Activated CD4-positive, alpha-beta memory T cell treated with anti-CD3 and anti-CD28 coated beads for 36 hours (primary cell): ENCODE measurements at places on chromosomes 1 and 21. TPM values are rescaled to one million over a fixed set of nuclear protein-coding genes. Genes with fewer than 3 reads are reported as not detected.
A peak's percentile ranks its signal among the peaks of the same experiment; 100 is the strongest.

GRCh38 chr21:42025376-42026081 lies 15.4 kb upstream of the ZBTB21 start:
- no peak overlapping the region for H3K4me3 ChIP-seq
- H3K27ac ChIP-seq: no peak overlapping the region
- H3K4me1 ChIP-seq: no peaks in the 10 kb centered on the region

DNA sequence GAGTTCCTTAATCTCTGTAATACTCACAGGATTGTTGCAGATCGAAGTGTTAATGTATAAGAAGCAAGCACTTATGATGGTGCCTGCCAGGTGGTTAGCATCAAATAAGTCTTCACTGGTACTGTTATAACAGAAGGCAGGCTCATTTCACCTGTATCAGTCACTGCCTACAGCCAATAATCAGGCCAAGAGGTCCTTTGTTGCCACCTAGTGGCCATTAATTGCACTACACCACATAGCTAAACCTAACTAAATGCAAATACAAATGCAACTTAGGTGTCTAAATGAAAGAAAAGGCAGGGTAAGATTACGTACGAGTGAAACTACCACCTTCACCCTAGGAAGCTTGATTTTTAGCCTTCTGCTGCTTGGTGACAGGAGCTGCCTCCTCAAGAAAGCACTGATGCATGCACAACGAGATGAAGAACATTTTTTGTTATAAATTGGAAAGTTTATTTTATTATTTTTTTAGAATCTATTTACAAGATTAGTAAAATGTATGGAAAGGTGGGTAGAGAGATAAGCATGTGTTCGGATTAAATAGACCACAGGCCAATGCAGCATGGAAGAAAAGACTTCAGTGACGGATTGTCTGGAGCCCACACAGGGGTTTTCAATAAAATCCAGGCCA lies 334.8 kb upstream of the CAMK1G start:
- H3K36me3 ChIP-seq: no peaks in the 10 kb centered on the region
- H3K27me3 ChIP-seq: no peaks in the 10 kb centered on the region
- no peaks in the 10 kb centered on the region for H3K4me1 ChIP-seq
- no peak overlapping the region for H3K4me3 ChIP-seq
- H3K27ac ChIP-seq: no peak overlapping the region
- peak; percentile 46 for DNase-seq

- H3K4me3 ChIP-seq: no peak overlapping the region
- no peaks in the 10 kb centered on the region for H3K27me3 ChIP-seq
- no peak for DNase-seq
- no peak overlapping the region for H3K27ac ChIP-seq
Observed at GRCh38 chr1:51624855-51625254, 8.0 kb downstream of the OSBPL9 start.

GRCh38 chr1:11024154-11024873 lies 11.9 kb downstream of the TARDBP start:
- H3K4me3 ChIP-seq: no peak overlapping the region
- H3K27ac ChIP-seq: peak overlapping the region; percentile 67
- peaks cover 43% of the 10 kb centered on the region for H3K36me3 ChIP-seq
- H3K4me1 ChIP-seq: peaks cover 16% of the 10 kb centered on the region

RCC1 gene
- 86.1 TPM for total RNA-seq

DNA sequence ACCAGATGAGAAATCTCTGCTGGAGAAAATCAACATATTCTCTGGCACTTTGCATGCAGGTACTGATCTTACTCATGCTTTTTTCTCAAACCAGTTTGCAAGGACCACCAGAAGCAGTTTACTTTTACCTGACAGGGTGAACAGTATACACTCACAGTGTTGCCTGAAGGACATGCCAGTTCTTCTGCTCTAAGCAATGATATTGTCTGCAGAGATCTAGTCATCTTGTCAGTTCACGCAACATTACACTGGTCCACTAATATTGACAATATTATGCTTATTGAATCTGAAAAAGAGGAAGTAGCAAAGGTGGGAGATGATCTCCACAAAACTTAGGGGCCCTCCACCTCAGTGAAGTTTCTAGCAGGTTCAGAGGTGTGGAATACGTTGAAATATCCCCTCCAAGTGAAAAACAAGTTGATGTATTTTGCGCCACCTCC lies 3.8 kb upstream of the S100B start:
- no peak for DNase-seq
- H3K36me3 ChIP-seq: no peaks in the 10 kb centered on the region
- no peak overlapping the region for H3K27ac ChIP-seq
- no peak overlapping the region for H3K4me3 ChIP-seq
- H3K4me1 ChIP-seq: peaks cover 24% of the 10 kb centered on the region

- peak overlapping the region; percentile 83 for H3K4me3 ChIP-seq
- no peaks in the 10 kb centered on the region for H3K27me3 ChIP-seq
- H3K27ac ChIP-seq: peak overlapping the region; percentile 81
- H3K4me1 ChIP-seq: peaks cover 40% of the 10 kb centered on the region
Observed at GRCh38 chr1:44777969-44778635, 2.8 kb downstream of the RPS8 start.

DNA sequence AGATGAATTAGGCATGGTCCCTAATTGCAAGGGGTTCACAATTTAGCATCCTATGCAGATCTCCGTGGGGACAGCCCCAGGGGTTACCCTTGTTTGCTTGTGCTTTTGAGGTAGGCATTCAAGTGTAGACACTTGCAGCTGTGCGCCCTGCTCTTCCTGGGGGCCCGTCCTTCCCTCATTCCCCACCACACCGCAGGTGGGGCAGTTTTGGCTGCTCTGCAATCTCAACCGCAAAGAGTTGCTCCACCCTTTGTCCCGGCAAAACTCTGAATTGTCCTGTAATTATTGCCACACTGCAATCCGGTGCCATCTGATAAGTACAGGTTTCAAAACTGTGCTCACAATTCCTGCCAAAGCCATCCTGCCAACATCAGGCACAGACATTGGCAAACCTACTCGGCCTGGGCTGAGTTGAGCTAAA lies 65.4 kb upstream of the LYST start:
- DNase-seq: no peak
- H3K27ac ChIP-seq: no peak overlapping the region
- H3K36me3 ChIP-seq: no peaks in the 10 kb centered on the region
- H3K27me3 ChIP-seq: no peaks in the 10 kb centered on the region
- H3K4me1 ChIP-seq: peaks cover 8% of the 10 kb centered on the region
- H3K4me3 ChIP-seq: no peak overlapping the region

DNA sequence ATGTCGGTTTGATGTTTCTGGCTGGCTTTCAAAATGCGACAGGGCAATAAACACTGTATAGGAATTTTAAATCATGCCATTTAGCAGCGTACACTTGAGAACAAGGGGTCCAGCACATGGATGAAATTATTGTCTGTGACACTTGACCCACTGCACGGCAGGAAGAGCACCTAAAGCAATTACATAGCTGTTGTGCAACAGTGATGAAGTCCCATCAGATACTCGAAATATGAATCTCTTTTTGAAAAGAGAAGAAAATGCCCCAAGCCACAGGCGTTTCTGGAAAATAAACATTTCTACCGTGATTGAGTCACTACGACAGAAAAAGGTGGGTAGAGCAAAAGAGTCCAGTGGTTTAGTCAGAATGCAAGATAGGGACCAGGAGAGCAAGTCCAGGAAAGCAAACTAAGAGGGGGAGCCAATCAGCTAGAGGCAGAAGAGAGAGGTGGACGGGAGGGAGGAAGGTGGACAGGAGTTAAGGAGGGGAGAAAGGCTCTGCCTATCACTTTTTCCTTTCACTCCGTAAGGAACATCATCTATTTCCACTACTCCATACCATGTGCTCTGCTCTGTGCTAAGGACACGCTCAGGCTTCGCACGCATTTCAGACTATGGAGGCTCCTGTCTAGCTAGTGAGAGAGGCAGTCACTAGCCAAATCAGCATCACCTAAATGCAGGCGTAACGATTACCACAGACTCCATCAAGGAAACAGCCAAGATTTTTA lies 6.4 kb downstream of the DSCAM start:
- H3K36me3 ChIP-seq: no peaks in the 10 kb centered on the region
- no peak for DNase-seq
- peaks cover 26% of the 10 kb centered on the region for H3K27me3 ChIP-seq
- H3K27ac ChIP-seq: no peak overlapping the region
- H3K4me1 ChIP-seq: peaks cover 2% of the 10 kb centered on the region
- no peak overlapping the region for H3K4me3 ChIP-seq

- H3K4me1 ChIP-seq: peaks cover 14% of the 10 kb centered on the region
- H3K27ac ChIP-seq: no peak overlapping the region
- H3K36me3 ChIP-seq: peaks cover 4% of the 10 kb centered on the region
- no peaks in the 10 kb centered on the region for H3K27me3 ChIP-seq
- H3K4me3 ChIP-seq: no peak overlapping the region
Observed at GRCh38 chr1:223225061-223225460, 82.0 kb upstream of the TLR5 start.

- H3K27ac ChIP-seq: no peak overlapping the region
- peaks cover 7% of the 10 kb centered on the region for H3K4me1 ChIP-seq
- no peak overlapping the region for H3K4me3 ChIP-seq
- no peak for DNase-seq
Observed at GRCh38 chr1:235486321-235486720, 17.9 kb downstream of the B3GALNT2 start.

DNA sequence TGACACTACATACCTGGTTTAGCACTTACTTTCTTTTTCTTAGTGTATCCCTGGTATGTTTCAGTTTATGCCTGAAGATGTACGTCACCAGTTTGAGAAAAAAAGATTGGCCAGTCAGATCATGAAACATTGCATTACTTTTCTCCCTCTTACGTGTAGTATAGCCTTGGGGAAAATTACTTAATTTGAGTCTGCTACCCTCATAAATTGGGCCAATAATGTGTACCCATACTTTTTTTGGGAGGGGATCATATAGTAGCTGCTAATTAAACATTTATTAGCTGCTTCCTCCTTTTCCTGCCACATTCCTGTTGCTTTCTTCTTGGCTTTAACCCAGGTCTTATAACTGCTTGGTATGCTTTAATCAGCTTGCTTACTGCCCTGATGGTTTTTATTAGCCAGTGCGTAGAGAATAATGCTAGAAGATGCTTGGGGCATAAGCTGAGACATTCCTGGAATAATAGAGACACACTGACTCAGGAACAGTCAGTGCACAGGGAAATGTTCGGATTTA lies 32.1 kb downstream of the RABGAP1L start:
- no peak overlapping the region for H3K4me3 ChIP-seq
- H3K4me1 ChIP-seq: peaks cover 35% of the 10 kb centered on the region
- no peak for DNase-seq
- peaks cover 5% of the 10 kb centered on the region for H3K36me3 ChIP-seq
- no peak overlapping the region for H3K27ac ChIP-seq

DNA sequence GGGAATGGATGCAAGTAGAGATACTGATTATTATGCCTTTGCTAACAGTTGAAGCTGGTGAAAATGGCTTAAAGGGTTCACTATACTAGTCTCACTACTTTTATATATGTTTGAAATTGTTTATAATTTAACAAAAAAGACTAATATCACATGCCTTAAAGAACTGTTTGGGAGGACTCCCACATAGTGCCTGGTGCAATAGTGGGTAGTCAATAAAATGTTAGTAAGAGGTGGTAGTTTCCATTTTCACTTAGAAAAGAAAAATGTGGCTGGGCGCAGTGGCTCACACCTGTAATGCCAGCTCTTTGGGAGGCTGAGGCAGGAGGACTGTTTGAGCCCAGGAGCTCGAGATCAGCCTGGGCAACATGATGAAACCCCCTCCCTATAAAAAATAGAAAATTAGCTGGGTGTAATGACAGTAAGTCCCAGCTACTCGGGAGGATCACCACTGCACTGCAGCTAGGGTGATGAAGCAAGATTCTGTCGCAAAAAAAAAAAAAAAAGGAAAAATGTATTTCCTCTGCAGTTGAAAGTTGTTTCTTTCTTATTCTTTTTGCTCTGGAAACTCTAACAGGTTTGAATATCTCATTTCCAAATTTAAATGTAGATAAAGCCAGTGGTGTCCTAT lies 24.5 kb downstream of the C21orf91 start:
- H3K27ac ChIP-seq: peak overlapping the region; percentile 39
- H3K4me1 ChIP-seq: peaks cover 69% of the 10 kb centered on the region
- no peak for DNase-seq
- H3K27me3 ChIP-seq: no peaks in the 10 kb centered on the region
- H3K4me3 ChIP-seq: peak overlapping the region; percentile 59
- peaks cover 31% of the 10 kb centered on the region for H3K36me3 ChIP-seq
